ENCODE measurements at places on chromosomes 6 and 20.

DNA sequence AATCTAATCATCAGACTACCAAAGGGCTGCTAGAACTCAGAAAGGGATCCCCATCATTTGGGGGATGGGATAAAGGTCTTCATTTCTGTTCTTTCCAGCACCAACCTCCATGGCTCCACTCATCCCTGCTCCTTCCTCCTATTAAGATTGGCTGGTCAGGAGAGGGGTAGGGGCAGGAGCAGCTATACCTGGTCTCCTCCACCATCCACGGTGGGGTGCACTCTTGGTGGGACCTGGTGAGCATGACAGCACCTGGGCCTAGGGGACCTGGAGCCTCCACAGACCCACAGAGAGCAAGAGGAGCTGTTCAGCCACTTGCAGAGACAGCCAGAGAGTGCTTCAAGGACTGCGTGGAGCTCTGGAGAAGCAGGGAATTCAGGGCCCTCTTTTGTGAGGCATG is 6.1 kb upstream of the ULBP2 start:
- no peak for DNase-seq

DNA sequence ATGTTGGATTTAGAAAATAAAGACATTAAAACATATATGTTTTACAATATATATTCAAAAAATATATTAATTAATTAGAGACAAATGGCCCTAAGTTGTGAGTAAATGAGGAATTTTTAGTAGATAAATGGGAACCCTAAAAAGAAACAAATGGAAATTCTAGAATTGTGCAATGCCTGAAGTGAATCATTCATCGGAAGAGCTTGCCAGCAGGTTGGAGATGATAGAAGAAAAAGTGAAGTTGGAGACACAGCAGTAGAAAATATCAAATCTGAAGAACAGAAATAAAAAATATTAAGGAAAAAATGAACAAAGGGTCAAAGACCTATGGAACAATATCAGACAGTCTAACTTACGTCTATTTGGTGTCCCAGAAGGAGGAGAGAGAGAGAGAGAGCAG is 109.4 kb upstream of the NEDD9 start:
- DNase-seq = no peak

- peak; percentile 30 for DNase-seq
Measured at GRCh38 chr20:4592316-4593148, 129.2 kb upstream of the PRND start.

GRCh38 chr6:100479179-100480035 is 14.7 kb upstream of the SIM1 start:
- DNase-seq = no peak

GRCh38 chr6:143336446-143337152 is 113.9 kb downstream of the ADAT2 start:
- no peak for DNase-seq

GRCh38 chr6:119267126-119267905 is 82.2 kb downstream of the MAN1A1 start:
- no peak for DNase-seq

DNA sequence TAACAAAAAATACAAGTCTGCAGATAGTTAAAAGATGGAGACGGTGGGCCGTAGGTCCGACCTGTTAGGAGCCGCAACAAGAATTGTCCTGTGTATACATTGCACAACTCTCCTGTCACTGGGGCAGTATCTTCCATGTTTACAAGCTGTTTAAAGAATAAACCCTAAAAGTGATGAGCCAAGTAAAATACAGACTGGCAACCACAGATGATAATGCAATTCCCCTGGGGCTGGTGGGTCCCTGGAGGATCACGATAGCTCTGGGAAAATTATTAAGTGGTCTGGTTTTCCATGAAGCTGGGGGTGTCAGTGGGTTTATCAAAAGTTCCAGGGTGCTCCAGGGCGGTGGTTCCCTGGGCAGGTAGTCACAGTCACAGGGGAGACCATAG is 8.1 kb upstream of the FAM50B start:
- DNase-seq = no peak

GRCh38 chr20:58981628-58982364 is 740 bp downstream of the NELFCD start:
- no peak for DNase-seq

DNA sequence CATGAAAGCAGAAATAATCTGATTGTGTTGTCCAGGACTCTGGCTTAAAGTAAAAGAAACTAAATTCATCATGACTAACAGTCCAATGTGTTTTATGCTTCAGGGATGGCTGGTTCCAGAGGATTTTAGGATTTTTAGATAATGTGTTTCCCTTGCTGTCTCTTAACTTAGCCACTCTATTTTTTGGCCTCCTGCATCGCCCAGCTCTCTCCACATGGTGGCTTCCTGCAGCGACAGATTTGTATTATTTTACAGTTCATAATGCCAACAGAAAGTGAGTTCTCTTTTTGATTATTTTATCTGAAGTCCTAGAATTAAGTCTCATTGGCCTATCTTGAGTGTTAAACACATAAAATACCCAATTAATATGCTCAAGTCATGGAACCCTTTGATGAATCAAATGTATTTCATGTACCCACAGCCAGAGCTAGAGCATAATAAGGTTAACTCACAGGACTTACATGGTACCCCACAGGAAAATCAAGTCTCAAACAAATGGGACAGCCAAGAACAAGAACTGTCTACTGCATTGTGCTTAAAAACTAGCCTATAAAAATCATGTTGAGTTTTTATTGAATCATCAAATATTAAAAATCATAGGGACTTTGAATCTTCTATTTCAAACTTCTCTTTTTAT is 582.5 kb downstream of the DOK5 start:
- no peak for DNase-seq

DNA sequence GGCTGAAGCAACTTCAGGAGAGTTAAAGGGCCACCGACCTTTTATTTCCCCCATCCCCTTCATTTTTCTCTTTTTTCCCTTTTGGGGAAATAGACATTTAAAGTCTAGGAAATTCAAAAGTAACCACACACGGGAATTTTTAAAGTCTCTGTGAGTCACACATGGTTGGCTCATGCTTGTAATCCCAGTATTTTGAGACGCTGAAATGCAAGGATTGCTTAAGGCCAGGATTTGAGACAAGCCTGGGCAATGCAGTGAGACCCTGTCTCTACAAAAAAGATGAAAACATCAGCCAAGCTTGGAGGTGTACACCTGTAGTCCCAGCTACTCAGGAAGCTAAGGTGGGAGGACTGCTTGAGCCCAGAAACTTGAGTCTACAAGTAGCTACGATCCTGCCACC is 34.2 kb downstream of the KATNA1 start:
- DNase-seq = no peak

- no peak for DNase-seq
Measured at GRCh38 chr20:5770987-5771318, 20.8 kb downstream of the SHLD1 start.

- no peak for DNase-seq
Measured at GRCh38 chr6:137867685-137868509, 838 bp downstream of the TNFAIP3 start.

- DNase-seq = no peak
Measured at GRCh38 chr6:13667655-13668054, 44.0 kb downstream of the RANBP9 start.

DNA sequence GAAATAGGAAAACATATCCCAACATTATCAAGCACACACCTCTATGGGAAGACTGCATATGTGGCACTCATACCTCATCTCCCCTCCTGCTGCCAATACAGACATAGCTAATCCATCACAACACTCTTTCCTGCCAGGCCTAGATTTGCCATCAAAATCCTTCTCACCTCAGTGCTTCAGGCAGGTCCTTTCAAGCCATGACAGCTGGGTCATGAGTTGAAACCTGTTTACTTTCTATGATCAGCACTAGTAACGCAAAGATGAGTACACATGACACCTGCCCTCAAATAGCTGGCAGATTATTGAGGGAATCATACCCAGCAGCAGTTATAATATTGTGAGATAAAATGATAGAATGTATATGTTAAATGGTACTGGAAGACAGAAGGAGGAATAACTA is 183.1 kb downstream of the AIG1 start:
- no peak for DNase-seq

DNA sequence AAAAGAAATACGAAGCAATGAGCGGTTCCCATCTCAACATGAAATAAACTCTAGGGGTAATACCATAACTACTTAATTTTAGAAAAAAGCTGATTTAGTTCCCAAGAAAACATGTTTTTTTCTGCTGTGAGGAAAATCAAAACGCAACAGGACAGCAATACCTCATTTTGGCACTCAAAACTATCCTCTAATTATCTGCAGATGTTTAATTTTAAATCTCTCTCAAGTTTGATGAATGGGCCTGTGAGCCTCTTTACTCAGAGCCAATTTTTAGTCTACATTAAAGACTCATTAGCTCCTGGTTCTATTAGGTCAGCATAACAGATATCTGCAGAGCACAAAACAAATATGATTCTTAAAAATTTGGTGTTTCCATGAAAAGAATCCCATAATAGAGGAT is 28.1 kb downstream of the RNF24 start:
- no peak for DNase-seq

DNA sequence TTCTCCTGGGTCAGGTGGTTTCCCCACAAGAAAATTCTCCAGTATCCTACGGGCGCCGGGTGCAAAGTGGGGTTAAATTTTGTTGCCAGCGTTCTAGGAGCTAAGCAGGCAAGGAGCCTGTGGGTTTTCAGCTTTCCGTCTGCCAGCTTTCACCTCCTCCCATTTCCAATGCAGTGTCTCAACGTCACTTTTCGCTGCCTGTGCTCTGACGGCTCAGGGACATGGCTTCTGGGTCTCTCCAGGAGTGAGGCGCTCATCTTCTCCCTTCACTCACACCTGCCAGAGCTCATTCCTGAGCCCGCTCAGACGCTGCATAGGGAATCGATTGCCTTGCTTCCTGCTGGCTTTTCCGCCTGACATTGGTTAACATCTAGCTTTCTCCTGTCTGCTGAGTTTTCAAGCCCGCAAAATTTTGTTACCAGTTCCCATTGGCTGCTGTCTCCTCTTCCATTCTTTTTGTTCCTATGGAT is 7.3 kb upstream of the NAA20 start:
- DNase-seq = no peak

DNA sequence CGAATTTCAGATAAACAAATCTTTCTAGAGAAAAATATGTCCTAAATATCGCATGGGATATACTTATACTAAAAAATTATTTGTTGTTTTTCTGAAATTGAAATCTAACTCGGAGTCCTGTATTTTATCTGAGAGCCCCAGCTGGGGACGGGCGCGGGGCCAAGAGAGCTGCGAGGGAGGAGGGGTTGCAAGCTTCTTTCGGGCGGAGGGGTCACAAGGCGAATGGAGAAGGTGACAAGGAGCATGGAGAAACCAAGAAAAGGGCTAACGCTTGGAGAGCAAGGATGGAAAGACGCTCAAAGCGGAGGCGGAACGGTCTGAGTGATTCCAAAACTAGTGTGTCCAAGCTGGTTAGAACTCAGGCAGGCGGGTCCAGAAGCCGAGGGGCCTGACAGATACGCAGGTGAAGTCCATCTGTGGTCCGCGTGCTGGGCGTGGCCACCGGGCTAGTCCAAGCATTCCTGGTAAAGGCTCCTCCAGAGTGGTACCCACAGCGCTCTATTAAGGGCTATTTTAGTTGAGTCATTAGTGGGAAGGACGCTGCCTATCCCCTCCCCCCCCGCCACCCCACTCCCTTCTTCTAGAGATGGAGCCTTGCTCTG is 41.5 kb upstream of the ZNFX1 start:
- no peak for DNase-seq

DNA sequence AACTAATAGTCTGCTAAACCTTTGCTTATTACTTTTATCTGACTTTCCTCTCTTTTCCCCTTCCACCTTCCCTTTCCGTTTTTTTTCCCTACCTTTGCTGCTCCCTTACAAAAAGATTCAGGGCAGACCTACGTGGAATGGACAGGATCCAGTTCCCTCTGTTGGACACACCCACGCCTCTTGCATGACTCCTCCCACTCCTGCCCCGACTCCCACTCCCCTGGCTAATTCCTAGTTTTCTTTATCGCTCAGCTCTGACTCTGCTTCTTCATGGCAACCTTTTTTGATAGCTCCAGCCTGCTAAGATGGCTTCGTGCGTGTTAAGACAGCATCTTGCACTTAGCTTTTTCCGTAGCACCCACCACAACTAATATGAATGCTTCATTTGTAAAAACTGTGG is 715.6 kb upstream of the NRSN1 start:
- DNase-seq = no peak

GRCh38 chr20:37361336-37361735 is 15.4 kb downstream of the SRC start:
- DNase-seq = no peak

GRCh38 chr20:45304464-45304999 is 2.1 kb upstream of the RBPJL start:
- DNase-seq = no peak

DNA sequence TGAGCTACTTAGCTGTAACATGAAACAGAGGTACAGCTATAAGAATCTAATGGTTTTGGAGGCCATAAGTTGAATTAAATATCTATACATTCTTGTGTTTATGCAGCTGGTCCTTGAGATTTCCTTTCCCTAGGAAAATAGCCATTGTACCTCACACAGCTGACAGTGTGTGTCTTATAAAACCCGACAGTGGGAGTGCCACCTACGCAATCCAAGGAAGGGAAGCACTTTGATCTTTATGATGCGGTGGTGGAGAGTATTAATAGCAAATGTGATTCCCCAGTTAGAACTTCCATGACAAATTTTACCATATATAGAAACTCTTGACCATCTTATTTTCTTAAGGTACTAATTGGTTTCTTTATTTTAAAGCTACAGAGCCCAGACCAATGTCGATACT is 149.5 kb downstream of the TMEM200A start:
- no peak for DNase-seq

GRCh38 chr20:20363434-20363798 is 4.5 kb upstream of the INSM1 start:
- DNase-seq = no peak

GRCh38 chr6:89243331-89243629 is 26.1 kb upstream of the GABRR1 start:
- DNase-seq = no peak

DNA sequence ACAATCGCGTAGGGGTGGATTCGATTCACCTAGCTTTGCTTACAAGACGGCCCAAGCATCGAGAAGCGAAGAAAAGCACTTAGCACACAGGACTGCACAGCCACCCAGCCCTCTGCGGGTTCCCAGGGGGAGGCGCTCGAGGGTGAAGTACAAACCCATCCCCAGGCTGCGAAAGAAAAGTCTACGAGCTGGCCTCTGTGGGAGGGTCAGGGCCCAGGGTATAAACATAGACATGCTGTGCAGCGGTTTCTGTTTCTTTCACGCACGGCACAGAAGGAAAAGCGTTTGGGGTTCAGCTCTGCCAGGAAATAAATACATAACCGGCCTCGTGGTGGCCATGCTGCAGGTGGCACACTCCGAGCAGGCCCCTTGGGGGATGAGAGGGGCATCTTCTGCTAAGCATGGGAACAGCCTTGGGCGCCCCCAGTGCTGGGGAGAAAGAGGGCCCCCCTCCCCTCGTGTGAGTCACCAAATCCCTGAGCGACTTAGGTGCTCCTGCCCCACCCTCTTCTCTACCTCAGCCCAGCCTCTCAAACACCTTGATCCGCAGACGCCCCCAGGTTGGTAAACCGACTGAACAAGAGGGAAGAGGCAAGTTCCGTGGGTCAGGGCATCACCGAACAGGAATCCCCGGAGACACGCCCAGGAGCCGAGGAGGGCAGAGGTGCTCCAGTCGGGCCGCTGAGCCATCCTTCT is 91.6 kb upstream of the RIPOR2 start:
- no peak for DNase-seq

GRCh38 chr6:123771126-123771525 is 32.5 kb upstream of the NKAIN2 start:
- DNase-seq = no peak
